ENCODE measurements at places on chromosomes 5 and 9.

DNA sequence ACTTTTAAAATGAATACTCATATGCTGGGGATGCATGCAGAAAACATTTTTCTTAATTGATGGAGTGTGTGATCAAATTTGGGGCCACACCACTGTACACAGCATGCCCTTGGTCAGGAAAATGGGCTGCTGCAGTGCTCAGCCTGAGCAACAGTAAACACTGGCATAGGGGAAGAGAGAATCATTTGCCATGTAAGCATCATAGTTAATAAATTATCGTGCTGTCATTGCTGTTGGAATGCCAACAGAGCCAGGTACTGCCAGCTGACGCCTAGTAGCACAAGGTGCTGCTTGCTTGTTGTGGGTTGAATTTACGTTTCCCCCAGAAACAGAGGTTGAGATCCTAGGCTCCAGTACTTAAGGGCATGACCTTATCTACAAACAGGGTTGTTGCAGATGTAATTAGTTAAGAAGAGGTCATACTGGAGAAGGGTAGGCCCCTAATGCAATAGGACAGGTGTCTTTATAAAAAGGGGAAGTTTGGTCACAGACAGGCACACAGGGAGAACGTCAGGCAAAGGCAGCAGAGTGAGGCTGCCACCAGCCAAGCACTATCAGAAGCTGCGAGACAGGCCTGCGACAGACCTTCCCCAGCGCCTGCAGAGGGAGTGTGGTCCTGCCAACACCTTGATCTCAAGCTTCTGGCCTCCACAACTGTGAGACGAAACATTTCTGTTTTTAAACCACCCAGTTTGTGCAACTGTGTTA is 25.3 kb downstream of the DAP start:
- no peak for DNase-seq

- no peak for DNase-seq
Observed at GRCh38 chr9:138112791-138113600, 235.4 kb downstream of the CACNA1B start.

DNA sequence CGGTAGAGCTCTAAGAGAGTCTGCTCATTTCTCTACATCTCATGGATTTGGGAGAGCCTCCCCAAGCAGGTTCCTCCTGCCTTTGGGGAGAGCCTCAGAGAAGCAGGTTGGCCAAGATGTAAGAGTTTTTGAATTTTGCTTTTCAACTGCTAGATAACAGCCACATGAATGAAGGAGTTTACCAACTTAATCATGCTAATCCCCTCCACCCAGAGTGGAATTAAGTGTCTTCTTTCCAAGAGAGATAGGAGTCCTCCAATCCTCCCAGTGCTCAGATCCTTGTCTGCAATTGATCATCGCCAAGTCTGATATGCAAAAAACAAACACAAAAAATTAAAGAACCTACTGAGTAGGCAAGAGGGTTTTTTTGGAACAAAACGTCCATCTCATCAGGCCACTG is 99.4 kb upstream of the MAP3K1 start:
- DNase-seq = no peak

DNA sequence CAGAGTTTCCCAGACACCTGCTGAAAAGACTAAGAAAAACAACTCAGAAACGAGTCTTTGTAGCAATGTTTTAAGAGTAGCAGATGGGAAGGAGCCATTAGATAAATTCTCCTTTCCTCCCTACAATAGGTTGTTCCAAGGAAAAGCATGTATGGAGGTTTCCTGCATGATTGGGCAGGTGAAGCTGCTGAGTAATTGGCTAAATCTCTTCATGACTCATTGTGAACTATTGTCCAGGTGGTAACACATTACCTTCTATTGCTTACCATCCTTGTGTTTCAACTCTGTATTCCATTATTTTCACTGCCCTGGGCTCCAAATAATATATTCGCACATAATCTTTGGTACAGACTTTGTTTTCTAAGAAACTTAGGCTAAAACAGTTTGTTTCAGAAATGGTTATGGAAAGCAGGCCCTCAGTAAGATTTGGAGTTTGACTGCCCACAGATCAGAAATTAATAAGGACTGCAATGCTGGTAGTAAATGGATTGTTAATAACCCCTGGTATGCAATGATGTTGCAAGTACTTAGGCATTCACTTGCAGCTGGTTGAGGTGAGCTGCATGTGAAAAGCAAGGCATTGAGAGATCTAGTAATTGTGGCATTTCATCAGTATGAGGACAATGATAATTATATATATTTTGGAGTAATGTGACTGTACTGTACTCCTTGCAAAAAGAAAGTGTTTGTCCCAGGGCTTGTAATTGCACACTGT is 281.4 kb upstream of the VLDLR start:
- no peak for DNase-seq

- no peak for DNase-seq
Observed at GRCh38 chr5:19733612-19734495, 254.1 kb downstream of the CDH18 start.

DNA sequence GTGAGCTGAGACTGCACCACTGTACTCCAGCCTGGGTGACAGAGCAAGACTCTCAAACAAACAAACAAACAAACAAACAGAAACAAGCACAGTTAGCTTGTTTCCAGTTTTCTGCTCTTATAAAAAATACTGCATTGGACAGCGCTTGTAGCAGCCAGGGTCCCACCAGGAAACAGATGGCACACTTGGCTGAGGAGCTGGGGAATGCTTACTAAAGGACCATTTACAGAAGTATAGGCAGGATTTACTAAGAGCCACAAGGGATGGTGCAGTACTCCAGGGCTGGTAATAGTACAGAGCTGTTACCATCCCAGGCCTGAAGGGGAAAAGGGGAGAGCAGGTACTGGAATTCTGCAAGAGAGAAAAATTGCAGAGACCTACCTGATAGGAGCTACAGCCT is 5.2 kb upstream of the ANKS6 start:
- no peak for DNase-seq

- DNase-seq = no peak
Observed at GRCh38 chr9:131624636-131625507, 79.5 kb downstream of the PRRT1B start.

GRCh38 chr5:11143456-11144267 is 382.6 kb upstream of the DAP start:
- DNase-seq = no peak

DNA sequence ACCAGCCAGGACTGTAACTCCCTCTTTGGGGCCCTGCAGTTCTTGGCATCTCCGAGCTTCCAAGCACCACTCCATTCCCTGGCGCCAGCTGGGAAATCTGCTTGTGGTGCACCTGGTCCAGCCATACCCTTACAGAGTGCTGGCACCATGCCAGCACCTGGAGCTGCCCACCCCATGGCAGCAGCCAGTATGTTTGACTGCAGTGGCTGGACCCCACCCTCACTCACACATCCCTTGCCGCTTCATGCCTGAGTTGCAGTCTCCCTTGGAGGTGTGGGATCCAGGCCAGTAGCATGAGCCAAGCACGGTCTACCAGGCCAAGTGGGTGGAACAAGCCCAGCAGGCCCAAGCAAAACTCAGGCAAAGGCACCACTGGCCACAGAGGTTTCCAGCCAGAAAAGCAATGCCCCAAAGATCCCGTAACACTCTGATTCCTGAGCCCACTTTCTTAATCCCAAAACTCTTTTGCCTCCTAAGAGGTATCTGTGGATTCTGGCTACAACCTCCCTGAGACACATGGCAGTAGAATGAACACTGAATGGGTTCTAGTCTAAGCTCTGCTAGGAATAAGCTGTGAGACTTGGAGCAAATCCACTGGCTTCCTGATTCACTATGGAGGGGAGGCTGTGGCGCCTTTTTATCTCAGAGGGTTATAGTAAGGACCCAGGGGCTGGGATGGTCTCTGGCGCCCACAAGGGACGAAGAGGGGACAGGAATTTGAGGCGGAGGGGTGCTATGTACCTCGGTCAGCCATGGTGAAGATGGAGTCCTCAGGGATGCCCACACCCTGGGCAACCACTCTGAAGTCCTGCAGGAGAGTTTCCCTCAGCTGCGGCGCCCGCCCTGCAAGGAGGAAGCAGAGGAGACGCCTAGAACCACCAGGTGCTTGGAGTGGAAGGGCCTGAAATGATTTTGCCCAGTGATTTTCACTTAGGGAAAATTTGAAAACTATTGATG is 5.6 kb downstream of the AMBP start:
- DNase-seq = no peak
